Diencephalon (tissue), 1 donor: ENCODE measurements at places on chromosomes 3 and 15. TPM values are rescaled to one million over a fixed set of nuclear protein-coding genes. Genes with fewer than 3 reads are reported as not detected.

The FAM81A gene
- total RNA-seq, result 22.6 TPM

The ERC2 gene
- total RNA-seq, result 126 TPM

The ATOSA gene
- 48.0 TPM for total RNA-seq

The DAZL gene
- 0.23 TPM for total RNA-seq

The GOLIM4 gene
- total RNA-seq, result 31.6 TPM

The STRC gene
- 0.92 TPM for total RNA-seq

The OR5AC2 gene
- not detected for total RNA-seq

The ATP8B4 gene
- total RNA-seq, result 11.1 TPM

The GHSR gene
- 0.69 TPM for total RNA-seq

The GOLGA8S gene
- total RNA-seq, result 0.23 TPM

The SNTN gene
- 2.3 TPM for total RNA-seq

The CFAP91 gene
- 12.9 TPM for total RNA-seq

The OPA1 gene
- 143 TPM for total RNA-seq

The SIAH2 gene
- 25.4 TPM for total RNA-seq

The TMEM44 gene
- total RNA-seq, result 26.1 TPM

The P2RY13 gene
- total RNA-seq, result 3.5 TPM

The PRSS50 gene
- not detected for total RNA-seq

The IQCF5 gene
- not detected for total RNA-seq

The CKMT1A gene
- total RNA-seq, result 19.6 TPM

The CCDC66 gene
- total RNA-seq, result 91.6 TPM

The CBLB gene
- total RNA-seq, result 23.8 TPM

The GATM gene
- total RNA-seq, result 146 TPM

The AHSG gene
- total RNA-seq, result 0.23 TPM

The ST8SIA2 gene
- 61.8 TPM for total RNA-seq

The LMAN1L gene
- total RNA-seq, result not detected

The ISL2 gene
- total RNA-seq, result not detected
